ENCODE measurements at places on chromosomes 13 and 19.

GRCh38 chr13:81821259-81821658, 1480.3 kb upstream of the SPRY2 start:
- DNase-seq, result no peak

DNA sequence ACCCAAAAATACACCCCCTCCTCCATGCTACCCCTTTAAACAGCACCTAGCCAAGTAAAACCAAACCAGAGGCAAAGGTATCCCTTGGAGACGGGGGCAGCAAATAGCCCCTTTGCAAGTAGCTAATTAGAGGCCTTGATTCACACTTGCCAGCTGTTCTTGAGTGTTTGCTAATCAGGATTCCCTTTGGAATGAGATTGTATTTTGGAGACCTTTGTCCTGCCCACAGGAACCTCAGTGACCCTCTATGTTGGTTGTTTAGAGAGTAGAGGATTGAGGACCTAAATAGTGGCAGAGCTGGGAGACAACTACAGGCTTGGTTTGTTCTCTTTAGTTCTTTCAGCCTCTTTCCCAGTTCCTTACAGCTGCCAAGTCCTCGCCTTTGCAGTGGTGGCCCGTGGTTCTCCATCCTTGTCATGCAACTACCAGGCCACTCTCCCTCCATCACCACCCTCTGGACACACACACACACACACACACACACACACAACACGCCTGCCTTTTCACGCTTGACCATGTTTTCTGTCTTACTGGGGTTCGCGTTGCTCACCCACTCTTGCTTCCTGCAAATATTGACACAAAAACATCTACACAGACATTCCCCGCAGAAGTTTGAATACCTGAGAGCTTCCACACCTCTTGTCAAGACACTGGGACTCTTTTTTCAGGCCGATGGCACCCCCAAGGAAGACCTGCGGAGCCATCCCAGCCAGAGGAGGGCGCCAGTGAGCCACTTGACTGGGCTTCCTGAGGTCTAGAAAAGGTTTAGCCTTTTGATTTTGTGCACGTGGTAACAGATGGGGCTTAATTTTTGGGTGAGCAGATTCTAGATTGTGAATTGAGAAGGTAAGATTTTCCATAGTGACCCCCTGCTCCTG, 80.0 kb upstream of the GPR183 start:
- DNase-seq, result peak; percentile 81

- no peak for DNase-seq
Observed at GRCh38 chr13:29906432-29907011, 56.1 kb upstream of the UBL3 start.

DNA sequence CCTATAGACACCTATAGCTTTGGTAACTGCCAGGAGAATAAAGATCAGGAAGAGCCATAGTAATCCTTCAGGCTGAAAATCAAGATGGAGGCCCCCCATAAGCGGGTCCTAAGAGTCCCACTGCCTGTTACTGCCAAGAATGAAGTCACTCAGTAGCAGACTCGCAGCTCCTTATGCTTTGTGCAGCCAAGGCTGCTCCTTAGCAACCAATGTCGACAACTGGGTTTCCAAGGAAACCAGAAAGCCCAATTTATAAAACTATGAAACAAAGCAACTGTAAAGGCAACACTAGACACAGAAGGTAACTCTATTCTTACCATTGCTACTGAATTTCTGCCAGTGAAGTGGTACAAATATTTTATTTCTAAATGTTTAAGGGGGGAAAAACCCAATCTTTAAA, 56.5 kb downstream of the DCLK1 start:
- DNase-seq, result no peak

DNA sequence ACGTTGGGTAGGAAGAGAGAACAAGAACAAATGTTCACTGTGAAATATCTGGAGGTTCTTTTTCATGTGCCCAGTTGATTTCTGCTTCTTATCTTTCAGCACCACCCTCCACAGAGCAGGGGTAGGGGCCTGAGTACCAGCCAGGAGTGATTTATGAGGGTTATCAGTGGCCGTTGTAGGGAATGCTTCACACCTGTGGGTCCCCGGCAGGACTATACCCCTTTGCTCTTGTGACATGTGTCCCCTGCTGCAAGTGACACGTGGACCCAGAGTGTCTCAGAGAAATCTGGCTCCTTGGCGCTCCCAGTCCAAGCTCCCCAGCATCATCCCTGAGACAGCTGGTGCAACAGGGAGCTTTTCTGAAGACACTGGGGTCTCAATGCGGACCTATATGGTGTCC, 29.7 kb downstream of the SIAH3 start:
- no peak for DNase-seq

GRCh38 chr13:82672248-82672647, 1210.0 kb downstream of the SLITRK1 start:
- DNase-seq, result no peak

- no peak for DNase-seq
Observed at GRCh38 chr13:42525035-42525504, 48.9 kb upstream of the TNFSF11 start.

DNA sequence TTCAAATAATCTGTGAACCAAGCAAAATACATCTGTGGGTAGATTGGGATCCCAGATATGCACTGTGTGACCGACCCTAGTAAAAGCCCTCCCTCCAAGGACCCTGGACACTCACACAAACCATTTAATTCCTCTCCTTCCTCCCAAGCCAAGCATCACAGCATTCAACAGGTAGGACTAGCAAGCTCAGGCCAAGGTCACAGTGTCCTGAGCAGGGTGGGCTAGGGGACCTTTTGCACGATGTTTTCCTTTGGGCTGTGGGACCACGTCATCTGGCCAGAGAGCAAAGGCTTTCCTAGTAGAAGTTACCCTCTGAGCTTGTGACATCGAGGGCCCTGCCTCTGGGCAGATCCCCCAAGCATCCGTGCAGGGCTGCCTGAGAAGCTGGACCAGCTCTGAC, 297.6 kb upstream of the ZNF507 start:
- DNase-seq, result no peak

GRCh38 chr19:19372656-19373416, 32.6 kb upstream of the GATAD2A start:
- DNase-seq, result no peak

DNA sequence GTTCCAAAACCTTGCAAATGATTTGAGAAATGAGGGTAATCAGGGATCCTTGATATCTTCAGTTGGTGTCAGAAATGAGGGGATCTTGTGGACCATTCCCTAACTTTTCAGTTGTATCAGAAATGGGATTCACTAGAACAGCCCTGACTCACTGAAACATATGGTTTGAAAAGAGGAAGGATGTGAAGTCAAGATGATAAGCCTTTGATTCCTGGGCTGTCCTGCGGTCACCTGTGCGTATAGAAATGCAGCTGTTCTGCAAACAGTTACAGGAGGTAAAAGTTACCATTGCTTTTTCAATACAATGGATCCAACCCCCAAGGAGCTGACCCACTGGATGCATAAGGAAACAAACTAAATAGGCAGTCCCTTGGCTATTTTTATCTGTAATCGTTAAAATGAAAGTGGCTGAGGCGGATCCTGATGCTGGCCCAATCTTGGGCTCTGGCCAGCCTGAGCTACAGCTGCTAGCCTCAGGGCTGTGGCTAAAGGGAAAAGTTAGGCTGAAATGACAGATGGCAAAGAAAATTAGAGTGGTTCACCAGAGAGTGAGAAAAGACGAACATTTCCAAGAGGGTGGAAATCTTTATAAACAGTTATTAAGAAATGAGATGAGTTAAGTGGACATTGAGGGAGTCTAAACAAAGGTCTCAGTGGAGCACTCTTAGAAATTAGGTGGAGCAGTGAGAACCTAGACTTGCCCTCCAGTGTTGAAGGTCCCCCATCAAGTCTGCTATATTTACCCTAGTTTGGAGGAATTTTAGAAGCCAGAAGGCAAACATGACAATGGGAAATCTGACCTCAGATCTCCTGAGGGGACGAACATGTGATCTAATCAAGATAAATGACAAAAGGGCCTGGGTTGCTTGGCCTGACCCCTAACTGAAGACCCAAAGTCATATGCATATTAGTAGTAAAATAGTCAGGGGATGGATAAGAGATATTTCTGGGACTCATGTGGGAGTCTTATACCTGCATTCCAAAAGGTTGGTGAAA, 7.6 kb downstream of the SIGLECL1 start:
- no peak for DNase-seq

GRCh38 chr13:91154558-91155353, 192.7 kb upstream of the MIR17HG start:
- DNase-seq, result no peak

DNA sequence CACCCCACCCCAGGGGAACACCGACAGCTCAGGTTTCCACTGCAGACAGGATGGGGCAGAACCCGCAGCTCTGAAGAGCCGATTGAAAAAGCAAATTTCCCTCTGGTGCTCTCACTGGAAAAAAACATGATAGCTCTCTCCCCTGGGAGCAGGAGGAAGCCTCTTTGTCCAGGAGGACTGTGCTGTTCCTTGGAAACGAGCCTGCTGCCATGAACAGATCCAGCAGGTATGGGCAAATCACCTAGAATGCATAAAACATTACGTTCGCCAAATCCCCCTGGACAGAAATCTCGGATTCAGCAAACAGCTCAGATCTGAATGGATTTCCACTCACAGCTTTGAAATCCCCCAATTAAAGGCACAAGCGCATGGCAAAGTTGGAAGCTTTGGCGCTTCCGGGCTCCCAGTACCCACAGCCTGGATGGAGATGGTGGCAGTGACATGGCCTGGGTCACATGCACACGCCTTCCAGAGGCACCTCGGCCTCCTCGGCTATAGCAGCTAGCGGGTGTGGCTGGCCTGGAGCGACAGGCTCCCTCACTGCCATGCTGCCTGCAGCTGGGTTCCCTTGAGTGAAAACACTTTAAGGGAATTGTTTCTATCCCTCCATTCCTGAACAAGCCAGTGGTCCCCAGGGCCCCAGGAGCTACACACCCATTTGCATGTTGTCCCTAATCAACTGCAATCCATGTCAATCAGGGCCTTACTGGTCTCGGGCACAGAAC, 59.1 kb downstream of the CEBPG start:
- DNase-seq, result no peak

- no peak for DNase-seq
Observed at GRCh38 chr19:6413291-6413690, 11.3 kb downstream of the KHSRP start.

DNA sequence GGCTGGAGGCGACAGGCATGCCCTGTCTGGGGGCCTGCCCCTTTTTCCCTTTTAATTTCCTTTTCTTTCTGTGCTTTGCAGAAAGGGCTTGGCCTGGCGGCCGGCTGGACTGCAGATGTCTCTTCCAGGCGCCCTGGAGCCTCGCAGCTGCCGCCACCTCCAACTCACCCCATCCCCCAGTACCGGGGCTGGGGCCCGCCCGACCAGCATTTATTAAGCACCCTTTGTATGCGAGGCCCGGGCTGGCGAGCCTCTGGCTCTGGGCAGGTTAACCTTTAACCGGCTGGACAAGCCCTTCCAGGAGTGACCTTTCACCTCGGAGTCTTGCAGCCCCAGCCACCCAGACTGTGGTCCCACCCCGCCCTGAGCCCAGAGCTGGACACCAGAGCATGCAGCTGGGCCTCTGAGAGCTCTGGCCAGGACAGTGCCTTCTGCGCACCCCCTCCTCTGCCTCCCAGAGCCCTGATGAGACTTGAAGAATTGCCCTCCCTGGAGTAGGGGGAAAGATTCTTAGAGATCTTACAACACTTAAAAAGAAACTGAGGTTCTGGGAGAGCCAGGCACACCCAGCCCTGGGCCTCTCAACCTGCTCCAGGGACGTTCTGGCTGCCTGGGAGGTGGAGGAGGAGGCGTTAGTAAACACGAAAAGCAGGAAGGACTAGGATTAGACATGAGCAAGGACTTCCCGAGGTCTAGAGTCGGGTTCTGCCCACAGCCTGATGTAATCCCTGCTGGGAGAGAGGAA, 1.1 kb upstream of the NR2F6 start:
- no peak for DNase-seq

- DNase-seq, result no peak
Observed at GRCh38 chr19:42092350-42092749, 16.4 kb downstream of the ZNF574 start.

DNA sequence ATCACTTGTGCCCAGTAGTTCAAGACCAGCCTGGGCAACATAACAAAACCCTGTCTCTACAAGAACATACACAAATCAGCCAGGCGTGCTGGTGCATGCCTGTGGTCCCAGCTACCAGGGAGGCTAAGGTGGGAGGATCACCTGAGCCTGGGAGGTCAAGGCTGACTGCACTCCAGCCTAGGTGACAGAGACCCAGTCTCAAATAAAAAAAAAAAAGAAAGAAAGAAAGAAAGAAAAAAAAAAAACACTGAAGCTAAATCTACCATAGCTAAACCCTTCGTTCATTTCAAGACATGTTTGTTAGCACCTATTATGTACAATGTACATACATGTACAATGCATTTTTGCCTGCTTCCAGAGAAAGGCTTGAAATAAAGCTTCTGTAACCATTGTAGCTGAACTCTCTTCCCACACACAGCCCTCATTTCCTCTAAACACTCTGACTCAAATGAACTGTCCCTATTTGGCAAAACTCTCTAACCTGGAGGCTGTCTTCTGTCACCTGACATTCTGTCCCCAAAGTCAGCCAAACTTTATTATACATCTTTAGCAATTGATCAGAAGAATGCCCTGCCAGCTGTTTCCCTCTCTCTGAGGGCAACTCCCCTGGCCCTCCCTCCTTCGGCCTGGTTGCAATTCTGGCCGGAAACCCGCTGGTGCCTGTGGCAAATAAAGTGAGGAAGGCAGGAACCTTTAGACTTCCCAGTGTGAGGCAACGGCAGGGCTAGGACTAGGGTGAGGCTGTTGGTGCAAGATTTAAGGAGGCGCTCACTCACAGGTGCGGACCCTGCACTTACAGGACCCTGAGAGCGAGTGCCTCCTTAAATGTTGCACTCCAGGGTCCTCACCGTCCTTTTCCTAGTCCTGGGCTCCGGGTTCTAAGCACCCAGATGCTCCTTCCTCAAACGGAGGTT, 1.8 kb downstream of the ETHE1 start:
- no peak for DNase-seq

- no peak for DNase-seq
Observed at GRCh38 chr19:19900139-19900728, 512 bp upstream of the ZNF93 start.

DNA sequence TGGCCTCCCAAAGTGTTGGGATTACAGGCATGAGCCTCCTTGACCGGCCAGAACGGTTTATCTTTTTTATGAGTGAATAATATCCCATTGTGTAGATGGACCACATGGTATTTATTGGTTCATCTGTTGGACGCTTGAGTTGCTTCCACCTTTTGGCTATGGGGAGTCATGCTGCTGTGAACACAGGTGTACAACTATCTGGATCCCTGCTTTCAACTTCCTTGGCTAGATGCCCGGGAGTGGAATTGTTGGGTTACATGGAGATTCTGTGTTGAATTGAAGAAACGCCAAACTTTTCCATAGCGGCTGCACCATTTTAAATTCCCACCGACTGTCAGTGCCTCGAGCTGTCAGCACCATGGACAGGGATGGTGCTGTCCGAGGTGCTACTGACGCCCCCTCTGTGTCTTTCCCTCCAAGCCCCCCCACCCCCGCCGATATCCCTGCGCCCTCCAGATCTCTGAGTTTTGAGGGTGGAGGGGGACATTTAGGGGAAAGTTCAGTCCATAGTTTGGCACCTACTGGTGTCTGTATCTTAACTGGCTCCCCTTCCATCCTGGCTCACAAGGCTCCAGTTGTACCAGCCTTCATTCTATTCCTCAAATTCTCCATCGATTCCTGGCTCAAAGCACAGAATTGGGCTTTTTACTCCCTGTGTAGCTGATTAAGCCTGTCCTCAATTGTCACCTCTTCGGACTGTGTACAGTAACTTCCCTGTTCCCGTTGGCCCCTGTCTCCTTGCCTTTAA, 27.3 kb downstream of the PNPLA6 start:
- no peak for DNase-seq

- DNase-seq, result no peak
Observed at GRCh38 chr19:4376028-4376670, 24.2 kb downstream of the SH3GL1 start.

Data from stimulated activated CD4-positive, alpha-beta T cell treated with anti-CD3 and anti-CD28 coated beads, TNF-alpha, amount 100 ng/mL, for 48 hours (primary cell).